ENCODE measurements at places on chromosomes 3 and 15.

DNA sequence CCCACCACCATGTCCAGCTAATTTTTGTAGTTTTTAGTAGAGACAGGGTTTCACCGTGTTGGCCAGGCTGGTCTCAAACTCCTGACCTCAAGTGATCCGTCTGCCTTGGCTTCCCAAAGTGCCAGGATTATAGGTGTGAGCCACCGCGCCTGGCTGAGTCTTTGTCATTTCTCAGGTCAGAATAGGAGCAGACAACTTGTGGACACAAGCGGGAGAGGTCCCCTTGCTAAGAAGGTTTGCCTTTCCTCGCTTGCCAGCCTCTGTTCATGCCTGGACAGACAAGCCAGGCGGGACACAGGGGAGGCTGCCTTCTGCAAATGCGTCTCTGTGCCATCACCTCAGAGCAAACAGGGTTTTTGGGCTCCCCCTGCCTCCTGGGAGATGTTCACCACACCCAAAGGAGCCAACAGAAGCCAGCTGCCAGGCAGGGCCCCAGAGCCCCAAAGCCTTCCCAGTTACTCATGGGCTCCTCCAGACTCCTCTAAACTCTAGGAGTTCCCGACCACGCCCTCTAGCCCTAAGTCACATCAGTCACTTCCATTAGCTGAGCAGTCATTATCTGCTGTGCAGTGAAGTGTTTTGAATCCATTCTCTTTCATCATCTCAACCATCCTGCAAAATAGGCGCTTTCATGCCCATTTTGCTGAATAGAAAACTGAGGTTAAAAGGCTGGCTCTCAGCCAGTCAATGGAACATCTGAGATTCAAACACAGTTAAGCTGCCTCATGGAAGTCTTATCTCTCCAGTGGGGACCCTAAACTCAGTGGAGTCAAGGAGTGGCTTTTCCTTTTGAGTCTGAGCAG, 245.0 kb downstream of the UACA start:
- DNase-seq, result no peak

- DNase-seq, result no peak
Measured at GRCh38 chr3:17473761-17474160, 268.7 kb downstream of the TBC1D5 start.

GRCh38 chr3:116785226-116785625, 75.6 kb downstream of the TUSC7 start:
- no peak for DNase-seq

- DNase-seq, result no peak
Measured at GRCh38 chr15:41561777-41562145, 2.7 kb downstream of the TYRO3 start.

- no peak for DNase-seq
Measured at GRCh38 chr3:67016522-67017080, 18.5 kb downstream of the KBTBD8 start.

DNA sequence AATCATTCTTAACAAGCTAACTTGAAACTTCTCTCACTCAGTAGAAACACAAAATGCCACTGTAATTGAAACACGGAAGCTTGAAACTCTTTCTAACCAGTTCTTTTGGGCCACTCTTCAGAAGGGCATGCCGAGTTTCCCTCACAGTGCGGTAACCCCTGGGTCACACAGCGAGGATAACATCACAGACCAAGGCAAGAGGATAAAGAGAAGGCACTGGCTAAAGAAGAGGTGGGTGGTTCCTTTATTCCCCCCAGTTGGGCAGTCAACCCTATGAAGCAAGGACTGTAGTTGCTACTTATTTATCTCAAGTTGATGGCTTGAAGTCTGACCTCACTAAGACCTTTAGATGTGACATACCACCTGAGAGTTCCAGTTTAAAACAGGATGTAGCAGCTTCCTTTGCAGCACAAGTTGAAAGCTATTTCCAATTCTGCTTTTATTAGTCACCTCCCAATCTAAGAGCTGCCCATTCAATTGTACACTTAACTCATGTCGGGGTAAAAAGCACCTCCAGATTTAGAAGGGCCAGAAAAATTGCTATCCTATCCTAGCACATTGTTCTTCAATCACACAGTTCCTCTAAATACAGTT, 272.4 kb downstream of the TIGIT start:
- DNase-seq, result no peak

DNA sequence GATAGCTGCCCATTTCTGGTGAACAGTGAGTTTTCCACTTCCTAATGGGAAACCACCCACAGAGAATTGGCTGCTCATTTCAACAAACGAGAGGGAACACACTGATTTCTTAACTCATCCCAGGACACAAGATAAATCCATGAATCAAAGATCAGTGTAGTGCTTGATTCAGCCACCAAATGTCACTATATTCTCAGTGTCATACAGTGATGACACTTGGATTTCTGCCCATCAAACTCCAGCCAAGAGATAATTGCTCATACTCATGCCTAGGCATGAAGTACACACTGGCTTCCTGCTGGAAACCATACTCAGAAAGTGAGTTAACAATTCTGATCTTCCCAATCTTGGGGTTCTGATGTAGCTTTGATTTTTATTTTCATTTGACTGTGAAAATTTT, 35.4 kb upstream of the GRM7 start:
- no peak for DNase-seq

- DNase-seq, result no peak
Measured at GRCh38 chr15:99296386-99296785, 45.1 kb downstream of the LRRC28 start.

- DNase-seq, result no peak
Measured at GRCh38 chr15:89749951-89750559, 994 bp downstream of the MESP1 start.

GRCh38 chr3:194996746-194997145, 274.2 kb downstream of the XXYLT1 start:
- DNase-seq, result no peak
